Hematopoietic multipotent progenitor cell treated with erythropoietin and hydrocortisone succinate and interleukin-3 and kit ligand, for 17 days (in vitro differentiated cells): ENCODE measurements at places on chromosomes 1 and 21.

GRCh38 chr1:199720496-199720895, 307.0 kb upstream of the NR5A2 start:
- no peak for DNase-seq

- DNase-seq, result no peak
Measured at GRCh38 chr1:222339376-222339947, 208.4 kb downstream of the HHIPL2 start.

GRCh38 chr1:81880781-81881180, 80.0 kb downstream of the ADGRL2 start:
- no peak for DNase-seq

DNA sequence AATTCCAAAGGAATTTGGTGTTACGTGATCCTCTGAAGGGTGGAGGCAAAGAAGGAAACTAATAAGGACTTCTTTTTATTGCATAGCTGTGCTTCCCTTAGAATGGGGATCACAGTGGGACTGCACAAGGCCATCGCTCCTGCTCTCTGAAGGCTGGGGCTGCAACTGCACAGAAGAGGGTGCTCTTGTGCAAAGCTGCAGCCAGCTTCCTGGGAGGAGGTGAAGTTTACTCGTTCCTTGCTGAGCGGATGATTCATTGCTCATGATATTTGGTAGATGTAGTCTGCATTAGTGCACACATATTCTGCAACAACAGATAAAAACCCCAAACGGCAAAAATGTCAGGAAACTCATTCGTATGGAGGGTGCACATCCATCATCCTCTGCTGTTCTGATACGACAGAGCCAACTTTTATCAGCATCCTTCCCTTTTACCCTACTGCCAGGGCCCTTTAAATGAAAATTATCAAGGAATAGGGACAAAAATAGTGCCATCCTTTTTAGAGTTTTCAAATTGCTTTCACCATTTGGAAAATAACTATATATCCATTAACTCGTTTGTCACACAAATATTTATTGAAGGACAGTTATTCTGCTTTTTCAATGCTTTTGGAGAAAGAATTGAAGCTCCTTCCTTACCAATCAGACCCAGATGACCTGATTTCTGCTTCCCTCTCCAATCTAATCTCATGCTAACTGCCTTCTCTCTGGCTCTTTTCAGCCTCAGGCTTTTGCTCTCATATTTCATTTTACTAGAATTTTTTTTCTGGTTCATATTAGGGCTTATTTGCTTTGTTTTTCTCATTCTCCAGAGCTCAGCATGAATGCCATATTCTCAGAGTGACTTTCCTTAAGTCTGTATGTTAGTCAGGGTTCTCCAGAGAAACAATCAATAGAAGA, 263.6 kb downstream of the DUSP10 start:
- no peak for DNase-seq

GRCh38 chr1:209040351-209040750, 543.2 kb upstream of the CAMK1G start:
- no peak for DNase-seq

DNA sequence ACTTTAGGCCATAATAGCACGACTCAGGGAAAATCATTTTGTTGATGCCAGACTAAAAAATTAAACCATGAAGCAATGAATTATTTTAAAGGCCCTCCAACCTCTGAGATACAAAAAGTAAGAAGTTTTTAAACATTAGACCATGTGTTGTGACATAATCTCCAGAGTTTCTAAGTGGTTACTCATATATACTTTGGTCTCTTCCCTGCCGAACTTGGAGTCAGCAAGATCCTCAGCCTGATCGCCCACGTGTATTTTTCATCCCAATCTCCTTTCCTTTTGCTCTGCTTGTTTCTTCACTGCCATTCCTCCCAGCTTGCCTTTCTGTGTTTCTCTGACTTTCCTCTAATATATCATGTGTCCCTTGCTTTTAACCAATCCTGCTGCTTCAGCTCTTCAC, 3.8 kb downstream of the ARV1 start:
- no peak for DNase-seq

DNA sequence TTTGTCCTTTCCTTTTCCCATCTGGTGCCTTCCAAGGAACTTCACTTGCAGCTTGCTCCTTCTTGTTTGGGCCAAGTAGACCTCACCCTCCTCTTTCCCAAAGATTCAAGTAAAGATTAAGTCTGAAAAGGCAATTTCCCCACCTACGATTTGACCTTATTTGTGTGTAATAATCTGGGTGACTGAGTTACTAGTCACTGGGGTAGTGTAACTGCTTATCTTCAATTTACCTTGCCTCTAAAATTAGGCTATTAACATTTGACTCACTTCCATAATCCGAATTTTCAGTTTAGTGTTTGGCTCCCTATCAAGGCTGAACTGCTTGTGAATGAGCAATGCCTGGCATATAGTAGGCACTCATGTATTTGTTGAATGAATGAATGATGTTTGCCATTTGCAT, 59.6 kb downstream of the PLA2G4A start:
- no peak for DNase-seq

DNA sequence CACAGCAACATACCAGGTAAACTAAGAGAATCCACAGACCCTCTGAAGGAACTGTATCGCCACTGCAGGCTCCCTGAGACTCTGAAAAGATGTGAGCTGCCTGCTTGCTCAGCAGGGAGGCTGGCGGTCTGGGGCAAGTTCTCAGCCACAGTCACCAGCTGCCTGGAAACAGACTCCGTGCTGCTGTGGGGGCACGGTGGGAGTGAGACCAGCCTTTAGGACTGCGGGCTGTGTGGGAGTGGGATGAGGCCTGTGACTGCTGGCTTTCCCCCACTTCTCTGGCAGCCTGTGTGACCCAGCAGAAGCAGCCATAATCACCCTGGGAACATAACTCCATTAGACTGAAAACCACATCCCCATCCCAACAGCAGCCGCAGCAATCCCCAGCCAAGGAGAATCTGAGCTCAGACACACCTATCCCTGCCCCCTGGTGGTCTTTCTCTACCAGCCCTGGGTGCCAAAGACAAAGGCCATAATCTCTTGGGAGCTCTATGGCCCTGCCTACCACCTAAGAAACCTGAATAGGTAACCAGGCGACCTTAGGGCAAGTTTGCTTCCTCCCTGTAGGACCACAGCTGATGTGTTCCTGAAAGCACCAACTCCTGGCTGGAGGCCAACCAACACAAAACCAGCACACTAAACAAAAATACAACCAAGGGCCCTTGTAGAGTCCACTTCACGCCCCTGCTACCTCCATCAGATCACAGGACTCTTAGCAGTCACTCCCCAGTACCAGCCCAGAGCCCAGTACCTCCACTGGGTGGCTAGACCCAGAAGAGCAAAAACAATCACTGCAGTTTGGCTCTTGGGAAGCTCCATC, 151.5 kb downstream of the SMYD3 start:
- no peak for DNase-seq

DNA sequence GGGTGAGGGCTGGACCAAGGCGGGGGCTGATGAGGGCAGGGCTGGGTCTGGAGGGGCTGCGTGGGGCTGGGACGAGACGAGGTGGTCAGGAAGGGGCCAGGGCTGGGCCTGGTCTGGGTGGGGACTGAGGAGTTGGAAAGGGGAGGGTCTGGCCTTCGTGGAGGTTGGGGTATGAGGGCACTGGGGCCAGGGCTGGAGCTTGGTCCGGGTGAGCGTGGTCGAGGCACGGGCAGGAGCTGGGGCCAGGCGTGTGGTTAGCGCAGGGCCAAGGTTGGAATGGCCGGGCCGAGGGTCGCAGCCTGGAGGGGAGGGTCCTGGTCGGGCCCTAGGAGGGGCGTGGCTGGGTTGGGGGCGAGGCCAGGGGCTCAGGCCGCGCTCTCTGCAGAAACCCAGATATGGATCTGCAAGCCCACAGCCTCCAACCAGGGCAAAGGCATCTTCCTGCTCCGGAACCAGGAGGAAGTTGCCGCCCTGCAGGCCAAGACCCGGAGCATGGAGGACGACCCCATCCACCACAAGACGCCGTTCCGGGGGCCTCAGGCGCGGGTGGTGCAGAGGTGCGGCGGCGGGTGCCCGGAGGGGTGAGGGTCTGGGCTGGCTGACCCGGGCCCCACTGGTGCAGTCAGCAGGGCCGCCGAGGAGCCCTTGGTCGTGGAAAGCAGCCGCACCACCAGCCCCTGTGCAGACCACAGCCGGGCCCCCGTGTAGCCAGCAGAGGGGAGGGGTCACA, 9.0 kb downstream of the TTLL10 start:
- DNase-seq, result no peak

DNA sequence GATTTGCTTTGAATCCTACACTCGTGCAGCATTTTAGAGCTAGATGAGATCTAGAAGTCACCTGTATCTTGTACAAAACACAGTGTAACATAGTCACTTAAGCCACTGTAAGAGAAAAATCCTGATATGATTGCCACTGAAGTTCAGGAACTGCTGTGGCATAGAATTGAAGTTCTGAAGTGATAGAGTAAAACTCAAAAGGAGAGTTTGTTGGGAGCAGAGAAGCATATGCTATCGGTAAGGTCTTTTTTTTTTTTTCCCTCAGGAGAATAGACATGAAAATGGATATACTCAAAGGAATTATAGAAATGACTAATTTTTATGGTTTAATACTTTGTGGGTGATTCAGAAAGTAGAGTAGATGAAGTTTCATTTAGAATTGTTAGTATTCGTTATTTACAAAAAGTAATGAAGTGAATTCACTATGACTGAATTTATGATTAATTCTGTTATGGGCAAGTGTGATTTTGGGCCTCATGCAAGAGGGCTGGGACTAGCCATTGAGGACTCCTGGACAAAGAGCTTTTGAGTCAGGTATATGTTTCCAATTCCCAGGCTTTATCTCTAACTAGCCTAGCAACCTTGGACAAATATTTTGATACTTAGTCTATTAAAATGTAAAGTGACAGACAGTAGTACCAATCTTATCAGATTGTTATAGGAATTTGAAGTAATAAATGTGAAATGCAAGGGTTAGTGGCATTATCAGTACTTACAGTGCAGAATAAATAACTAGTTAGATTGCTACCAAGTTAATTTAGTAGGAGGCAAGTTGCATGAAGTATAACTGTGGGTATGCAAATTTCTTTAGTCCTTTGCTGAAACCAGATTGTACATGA, 3.1 kb downstream of the KCTD3 start:
- no peak for DNase-seq

- DNase-seq, result no peak
Measured at GRCh38 chr1:240608707-240609106, 3.2 kb downstream of the GREM2 start.

DNA sequence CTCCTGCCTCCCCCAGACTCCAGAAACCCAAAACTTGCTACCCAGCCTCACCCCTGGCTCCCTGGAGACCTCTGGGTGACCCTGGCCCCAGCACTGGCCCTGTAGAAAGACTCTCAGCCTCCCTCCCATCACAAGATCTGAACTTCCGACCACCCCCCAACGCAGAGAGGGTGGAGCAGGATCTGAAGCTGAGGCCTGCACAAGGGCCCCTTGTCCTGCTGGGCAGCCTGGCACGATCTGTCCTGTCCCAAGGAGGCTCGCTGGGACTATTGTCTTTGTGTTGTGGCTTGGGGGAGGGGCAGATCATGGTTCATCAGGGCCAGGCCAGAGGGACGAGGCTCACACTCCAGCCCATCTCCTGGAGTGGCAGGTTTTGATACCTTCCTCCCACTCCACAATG, 20.0 kb downstream of the PHLDA3 start:
- DNase-seq, result no peak

DNA sequence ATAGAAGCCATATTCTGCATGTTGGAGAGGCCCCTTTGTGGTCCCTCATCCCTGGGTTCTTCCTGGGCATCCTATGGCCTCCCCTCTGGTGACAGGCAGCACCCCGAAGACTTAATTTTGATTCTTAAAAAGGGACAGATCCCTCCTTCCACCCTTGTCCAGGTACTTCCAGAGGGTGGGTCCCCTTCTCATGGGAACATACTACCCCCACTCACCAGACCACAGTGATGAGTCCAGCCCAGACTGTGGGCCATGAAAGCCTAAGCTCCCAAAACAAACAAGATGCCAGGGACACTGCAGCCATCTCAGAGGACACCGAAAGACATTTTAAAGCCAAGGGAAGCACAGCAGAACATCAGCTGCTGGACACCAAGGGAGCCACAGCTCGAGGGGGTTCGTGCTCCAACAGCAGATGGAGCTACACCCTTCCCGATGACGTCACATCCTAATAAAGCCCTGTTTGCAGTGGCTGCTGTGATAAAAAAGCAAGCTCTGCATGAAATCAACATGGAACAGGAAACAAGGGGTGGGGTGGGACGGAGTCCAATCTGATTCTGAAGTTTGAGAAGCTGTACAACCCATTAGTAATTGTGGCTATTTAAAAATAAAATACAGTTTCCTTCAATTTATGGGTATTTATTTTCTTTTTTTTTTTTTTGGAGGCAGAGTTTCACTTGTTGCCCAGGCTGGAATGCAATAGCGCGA, 32.4 kb downstream of the GNB1 start:
- DNase-seq, result peak; percentile 59
